ENCODE measurements at places on chromosomes 1 and 21.

DNA sequence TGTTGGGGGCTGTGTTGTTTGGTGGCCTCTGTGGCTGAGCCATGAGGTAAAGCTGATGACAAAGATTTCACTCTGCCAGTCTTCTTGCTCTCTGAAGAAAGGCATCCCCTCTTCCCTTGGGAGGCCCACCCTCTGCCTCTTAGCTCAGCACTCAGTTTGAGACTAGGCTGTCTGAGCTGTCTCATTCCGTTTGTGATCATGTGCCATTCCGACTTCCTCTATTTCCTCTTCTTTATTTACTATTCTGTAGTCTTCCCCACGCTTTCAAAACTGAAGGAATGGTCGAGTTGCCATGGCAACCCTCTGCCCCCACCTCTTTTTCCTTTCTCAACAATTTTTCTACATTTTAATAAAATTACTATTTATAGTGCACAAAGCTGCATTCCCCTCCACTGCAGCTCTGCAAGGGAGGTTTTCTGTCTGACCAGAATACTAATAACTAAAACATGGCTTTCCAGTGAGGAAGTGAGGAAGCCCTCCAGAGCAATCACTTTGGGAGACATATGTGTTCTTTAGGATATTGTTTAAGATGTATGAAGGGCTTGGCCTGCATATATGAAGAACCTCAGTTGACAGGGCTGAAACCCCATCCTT lies 30.8 kb downstream of the KCNA3 start:
- DNase-seq = no peak

GRCh38 chr1:18480315-18481189 lies at the start of gene KLHDC7A:
TSS of gene KLHDC7A (plus strand) at chr1:18480930. CDS start at chr1:18480982, 52 bp downstream.
- DNase-seq = no peak

- peak; percentile 92 for DNase-seq
Observed at GRCh38 chr1:96559707-96560596, 161.6 kb upstream of the PTBP2 start.

DNA sequence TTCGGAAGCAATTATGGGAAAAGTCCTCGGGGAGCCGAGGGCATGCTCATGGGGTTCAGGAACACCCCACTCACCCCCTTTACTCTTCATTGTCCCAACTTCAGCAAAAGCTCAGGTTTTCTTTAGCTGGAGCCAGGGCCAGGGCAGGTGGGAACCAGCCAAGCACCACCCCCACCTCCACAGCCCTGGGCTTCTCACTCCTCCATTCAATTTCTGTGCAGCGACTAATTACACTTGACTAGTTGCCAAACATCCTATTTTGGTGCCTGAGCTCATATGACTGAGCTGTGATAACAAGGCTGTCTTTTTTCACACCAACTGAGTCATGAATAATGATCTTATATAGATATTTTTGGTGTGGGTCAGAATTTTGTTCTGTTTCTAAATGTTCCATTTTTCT lies 257.2 kb upstream of the AJAP1 start:
- peak; percentile 3 for DNase-seq

GRCh38 chr1:25926731-25927496 lies 20.7 kb upstream of the STMN1 start:
- no peak for DNase-seq

GRCh38 chr1:51168266-51168845 lies 66.3 kb downstream of the C1orf185 start:
- DNase-seq = no peak

GRCh38 chr1:61143821-61144424 lies 61.6 kb downstream of the NFIA start:
- DNase-seq = no peak

GRCh38 chr1:62882201-62883104 lies 98.5 kb downstream of the ATG4C start:
- DNase-seq = no peak

- DNase-seq = no peak
Observed at GRCh38 chr1:168137515-168137821, 738 bp upstream of the GPR161 start.

DNA sequence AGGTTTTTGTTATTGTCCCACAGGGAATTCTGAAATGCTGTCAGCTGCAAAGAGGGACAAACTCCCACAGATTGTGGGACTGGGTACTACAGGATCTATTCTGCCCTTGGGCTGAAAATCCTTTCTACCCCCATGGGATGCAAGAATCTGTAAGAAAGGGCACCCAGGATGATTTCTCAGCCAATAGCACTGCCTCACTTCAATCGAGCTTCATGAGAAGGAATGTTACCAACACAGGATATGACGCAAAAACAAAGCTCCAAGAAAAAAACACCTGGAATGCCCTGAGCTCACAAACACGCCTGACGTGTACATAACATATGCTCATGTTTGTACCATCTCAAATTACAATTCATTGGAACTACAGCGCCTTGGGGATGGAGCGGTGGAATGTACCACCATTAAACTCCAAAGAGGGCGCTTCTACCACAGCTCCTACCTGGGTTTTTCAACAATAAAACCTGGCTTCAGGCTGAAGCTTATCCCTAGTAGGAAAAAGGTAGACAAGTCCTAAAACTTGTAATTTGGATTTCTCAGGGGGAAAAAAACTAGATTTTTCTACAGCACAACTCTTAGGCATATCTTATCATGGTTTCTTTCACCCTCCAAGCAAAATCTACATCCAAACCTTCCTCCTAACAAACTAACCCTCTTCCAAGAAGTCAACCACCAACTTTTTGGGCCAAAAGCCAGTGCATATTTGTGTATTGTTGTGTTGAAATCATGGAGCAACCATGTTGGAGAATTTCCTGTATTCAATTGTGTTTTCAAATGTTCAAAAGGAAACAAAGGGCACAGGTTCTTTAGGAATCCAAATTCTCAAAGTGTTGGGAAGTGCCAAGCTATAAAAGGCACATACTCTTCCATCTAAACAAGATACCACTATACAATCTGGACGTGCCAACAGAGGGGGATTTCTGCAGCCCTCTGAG lies 78.9 kb downstream of the TGFBR3 start:
- DNase-seq = peak; percentile 72
